NCI-H1694 (cell line): ENCODE measurements at places on chromosomes 5 and 9.

DNA sequence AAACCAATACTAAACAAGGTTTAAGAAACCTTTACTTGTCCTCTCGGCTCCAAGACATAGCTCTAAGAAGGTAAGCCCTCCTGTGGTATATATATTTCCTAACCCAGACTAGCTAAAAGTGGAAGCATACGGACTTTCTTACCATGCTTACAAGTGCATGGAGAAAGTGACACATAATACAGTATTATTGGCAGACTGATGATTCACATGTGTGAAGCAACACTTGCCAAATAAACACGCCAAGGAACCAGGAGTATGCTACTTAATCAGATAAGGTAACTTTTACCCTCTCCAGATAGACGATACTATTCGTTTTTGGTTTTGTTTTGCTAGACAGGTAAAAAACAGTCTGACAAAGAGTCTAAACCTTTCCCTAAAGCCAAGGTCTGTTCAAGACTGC is 264.1 kb downstream of the MLLT3 start:
- DNase-seq, result no peak

- DNase-seq, result no peak
Measured at GRCh38 chr5:124979251-124979650, 232.8 kb upstream of the ZNF608 start.

GRCh38 chr5:87390576-87391199 is 22.0 kb downstream of the CCNH start:
- no peak for DNase-seq

- no peak for DNase-seq
Measured at GRCh38 chr5:149217803-149218155, 53.9 kb upstream of the AFAP1L1 start.

- no peak for DNase-seq
Measured at GRCh38 chr5:42487077-42487476, 63.8 kb downstream of the GHR start.

DNA sequence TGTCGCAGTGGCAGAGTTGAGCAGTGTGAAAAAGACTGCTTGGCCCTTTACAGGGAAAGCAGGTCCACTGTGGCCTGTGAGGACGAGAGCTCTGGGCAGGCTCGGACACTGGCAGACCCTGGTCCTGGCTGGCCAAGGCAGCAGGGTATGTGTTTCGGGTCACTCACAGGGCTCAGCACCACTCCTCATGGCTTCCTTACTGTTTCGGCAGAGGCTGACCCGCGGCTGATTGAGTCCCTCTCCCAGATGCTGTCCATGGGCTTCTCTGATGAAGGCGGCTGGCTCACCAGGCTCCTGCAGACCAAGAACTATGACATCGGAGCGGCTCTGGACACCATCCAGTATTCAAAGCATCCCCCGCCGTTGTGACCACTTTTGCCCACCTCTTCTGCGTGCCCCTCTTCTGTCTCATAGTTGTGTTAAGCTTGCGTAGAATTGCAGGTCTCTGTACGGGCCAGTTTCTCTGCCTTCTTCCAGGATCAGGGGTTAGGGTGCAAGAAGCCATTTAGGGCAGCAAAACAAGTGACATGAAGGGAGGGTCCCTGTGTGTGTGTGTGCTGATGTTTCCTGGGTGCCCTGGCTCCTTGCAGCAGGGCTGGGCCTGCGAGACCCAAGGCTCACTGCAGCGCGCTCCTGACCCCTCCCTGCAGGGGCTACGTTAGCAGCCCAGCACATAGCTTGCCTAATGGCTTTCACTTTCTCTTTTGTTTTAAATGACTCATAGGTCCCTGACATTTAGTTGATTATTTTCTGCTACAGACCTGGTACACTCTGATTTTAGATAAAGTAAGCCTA is 15.7 kb downstream of the SQSTM1 start:
- DNase-seq, result no peak

- DNase-seq, result no peak
Measured at GRCh38 chr9:120368799-120369198, 211.2 kb downstream of the CDK5RAP2 start.

DNA sequence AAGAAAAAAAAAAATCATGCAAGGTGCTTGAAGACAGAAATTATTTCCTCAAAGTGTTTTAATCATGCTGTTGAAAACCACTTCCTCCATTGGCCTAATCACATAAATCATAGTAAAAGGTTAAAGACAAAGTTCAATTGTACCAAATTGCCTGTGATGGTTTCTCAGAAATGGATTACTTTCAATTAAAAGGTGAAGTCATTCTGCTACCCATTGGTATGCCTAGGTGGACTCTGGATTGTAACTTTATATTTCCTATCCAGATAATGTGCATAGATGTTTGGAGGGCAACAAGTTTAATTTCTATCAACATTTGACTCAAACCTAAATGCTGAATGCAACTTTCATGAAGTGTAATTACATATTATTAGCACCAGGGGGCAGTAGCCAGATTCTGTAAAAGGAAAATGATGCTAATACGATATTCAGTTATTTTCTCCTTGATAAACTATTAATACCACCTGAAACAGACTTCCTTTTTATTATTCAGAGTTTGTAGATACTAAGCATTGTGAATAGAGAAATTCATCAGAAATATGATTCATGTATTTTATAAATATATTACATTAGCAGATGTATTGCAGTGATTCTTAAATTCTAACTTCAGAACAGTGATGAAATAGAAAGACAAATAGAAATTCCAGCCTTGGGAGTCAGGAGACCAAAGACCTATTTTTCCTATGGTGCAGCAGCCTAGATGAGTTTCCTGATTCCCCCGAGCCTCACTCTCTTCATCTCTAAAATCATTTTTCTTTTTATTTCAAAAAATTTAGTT is 148.2 kb downstream of the CAAP1 start:
- peak; percentile 16 for DNase-seq

GRCh38 chr9:113620377-113621161 is 157.0 kb downstream of the RGS3 start:
- DNase-seq, result peak; percentile 22

GRCh38 chr5:107743373-107744000 is 72.8 kb upstream of the EFNA5 start:
- no peak for DNase-seq

DNA sequence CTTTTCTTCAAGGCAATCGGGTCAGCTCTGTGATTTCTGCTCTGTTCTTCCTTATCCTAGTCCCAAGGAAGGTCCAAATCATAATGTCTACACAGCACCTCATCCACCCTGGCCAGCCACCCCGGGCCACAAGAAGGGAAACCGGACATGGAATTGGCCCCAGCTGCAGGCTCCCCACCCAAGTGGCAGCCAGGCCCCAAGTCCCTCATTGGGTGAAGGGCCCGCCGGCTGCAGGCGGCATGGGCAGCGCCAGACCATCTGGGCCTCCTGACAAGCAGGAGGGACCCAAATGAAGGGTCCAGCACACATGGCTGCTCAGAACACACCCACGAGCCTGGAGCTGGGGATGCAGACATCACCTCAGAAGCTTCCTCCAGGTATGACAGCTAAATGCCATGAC is 33.7 kb downstream of the BICD2 start:
- DNase-seq, result no peak

DNA sequence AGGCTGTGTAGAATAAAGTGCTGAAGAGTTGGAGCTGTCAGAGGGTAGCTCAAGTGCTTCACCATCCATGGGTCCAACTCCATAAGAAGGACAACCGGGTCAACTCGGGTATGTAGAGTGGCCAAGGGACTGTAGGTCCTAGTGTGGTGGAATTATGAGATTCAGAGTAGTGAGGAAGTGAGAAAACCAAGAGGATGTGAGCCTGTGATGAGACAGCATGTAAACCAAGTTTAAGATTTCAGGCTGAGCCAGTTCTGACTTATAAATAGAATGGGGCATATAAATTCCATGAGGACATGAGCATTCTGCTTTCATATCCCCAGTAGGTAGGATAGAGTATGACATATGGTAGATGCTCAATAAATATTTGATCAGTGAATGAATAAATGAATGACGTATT is 96.3 kb downstream of the CFAP95 start:
- no peak for DNase-seq

DNA sequence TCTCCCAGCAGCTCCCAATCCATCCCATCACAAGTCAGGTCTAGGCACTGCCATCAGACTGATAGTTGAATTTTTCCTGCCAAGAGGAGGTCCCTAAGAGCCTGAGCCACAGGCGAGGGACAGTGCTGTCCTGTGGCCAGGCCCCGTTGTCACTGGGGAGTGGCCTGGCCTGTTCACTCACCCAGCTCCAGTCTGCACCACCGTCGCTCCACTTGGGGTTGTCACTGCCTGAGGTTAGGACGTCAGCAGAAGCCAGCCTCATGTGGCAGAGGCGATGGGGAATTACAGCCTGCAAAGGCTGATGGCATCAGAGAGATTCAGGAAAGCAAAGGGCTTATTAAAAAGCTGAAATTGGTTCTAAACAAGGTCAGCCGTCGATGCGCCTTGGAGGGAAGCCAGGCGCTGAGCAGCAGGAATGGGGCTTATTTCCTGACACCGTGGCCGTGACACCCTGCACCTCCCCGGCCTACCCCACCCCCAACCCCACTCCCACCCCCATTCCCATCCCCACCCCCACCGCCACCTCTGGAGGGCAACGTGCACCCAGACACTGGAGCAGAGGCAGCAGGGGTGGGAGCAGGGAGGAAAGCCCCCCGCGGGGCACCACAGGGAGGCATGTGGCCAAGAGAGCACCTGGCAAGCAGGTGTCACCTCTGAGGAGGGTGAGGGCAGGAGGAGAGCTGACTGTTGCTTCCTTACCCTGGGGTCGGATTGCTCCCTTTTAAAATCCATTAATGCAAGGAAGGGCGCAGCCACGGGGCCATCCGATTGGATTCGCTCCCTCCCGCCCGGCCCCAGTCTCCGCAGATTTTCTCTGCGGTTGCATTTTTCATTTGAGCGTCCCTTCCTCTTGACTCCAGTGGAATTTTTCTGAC is 3.1 kb upstream of the DBH start:
- DNase-seq, result no peak

DNA sequence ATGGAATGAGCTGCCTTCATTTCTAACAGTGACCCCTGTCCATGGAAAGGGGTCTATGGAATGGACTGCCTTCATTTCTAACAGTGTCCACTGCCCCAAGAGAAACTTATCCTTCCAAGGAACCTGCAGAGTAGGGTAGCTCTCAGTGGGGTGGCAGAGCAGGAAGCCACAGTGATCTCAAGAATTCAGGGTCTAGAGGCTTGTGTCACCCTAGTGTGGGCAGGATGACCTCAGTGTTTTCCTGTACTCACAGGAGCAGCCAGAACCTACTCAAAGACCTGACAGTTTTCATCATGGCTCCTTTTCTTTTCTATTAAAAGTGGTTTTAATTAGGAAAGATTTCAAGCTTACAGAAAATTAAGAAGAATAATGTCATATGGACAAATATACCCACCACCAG is 27.5 kb downstream of the SEC61B start:
- no peak for DNase-seq

DNA sequence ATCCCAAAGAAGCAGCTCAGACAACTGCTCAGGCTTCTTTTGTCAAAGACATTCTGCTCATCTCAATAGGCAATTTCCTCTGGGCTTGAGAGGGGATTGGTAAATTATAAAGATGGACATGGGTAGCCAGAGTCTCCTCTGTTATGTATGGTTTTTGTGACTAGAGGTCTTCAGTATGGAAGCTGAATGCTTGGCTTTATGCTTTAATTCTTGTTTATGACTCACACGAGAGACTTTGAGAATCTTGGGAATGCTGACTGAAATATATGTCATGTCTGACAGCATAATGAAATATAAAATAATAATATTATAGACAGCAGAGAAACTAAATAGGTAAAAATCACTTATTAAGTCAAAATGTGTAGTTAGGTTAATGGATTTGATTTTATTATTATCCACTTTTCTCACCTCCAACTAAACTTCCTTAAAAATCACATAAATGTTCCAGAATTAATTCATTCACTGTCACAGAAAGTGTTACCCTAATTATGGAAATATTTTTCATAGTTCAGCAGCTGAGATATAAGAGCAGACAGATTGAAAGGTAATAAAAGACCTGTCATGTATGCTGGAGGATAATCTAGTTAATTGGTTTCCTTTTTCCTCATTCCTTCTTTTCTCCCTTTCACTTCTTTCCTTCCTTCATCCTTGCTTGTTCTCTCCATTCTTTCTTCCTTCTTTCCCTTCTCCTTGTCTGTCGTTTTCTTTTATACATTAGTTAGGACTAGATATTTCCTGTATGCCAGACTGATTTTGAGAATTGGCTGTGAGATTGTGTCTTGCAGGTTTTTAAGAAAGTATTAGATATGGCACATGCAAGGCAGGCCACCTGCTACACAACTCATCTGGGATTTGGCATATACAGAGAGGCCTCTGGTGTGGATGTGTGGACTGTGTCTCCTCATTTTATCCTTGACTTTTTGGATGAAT is 1866.1 kb upstream of the NUDT12 start:
- no peak for DNase-seq

DNA sequence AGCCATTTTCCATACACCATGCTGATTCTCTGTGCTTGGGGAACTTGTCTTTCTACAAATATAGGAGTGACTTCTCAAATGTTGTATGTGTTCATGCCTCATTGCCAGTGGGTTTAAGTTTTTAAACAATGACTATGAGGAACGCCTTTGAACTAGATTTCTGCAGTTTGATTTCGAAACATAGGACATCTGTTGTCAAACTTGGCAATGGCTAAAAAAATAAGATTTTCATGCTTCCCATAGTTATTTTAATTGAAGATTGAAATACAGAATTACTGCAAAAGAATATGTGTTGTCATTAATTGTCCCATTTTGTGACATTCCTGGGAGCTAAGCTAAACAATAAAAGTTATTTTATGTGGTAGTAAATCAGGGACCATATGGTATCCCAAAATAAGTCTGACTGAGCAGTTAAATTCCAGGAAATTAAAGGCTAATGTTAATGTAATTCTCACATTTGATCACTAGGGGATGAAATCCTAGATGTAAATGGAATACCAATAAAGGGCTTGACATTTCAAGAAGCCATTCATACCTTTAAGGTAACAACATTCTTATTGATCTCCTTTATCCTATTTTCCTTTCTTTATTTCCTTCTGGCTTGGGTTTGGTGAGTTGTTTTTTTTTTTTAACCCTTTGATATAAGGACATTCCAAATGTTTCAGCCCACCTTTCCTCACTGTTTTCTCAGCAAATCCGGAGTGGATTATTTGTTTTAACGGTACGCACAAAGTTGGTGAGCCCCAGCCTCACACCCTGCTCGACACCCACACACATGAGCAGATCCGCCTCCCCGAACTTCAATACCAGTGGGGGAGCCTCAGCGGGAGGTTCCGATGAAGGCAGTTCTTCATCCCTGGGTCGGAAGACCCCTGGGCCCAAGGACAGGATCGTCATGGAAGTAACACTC is 116.7 kb downstream of the GOLPH3 start:
- peak; percentile 9 for DNase-seq

- DNase-seq, result no peak
Measured at GRCh38 chr5:95029569-95030366, 255.1 kb downstream of the MCTP1 start.

DNA sequence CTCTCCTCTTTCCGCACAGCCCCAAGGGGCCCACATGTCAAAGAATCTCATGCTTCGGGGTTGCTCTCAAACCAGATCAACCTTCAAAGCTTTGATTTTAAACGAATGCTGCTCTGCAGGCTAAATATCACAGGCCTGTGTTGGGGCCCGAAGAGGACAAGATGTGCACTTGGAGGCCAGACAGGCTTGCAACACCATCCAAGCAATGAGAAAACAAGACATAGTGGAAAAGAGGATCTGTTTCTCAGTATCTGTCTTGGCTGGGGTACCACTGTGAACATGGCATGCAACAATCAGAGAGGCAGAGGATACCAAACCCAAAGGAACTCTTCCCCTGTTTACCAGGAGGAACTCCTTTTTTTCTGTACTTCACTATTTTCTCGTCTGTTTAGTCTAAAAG is 321.8 kb downstream of the SLIT3 start:
- DNase-seq, result no peak
